H7 (cell line): ENCODE measurements at places on chromosomes 2 and 18.

DNA sequence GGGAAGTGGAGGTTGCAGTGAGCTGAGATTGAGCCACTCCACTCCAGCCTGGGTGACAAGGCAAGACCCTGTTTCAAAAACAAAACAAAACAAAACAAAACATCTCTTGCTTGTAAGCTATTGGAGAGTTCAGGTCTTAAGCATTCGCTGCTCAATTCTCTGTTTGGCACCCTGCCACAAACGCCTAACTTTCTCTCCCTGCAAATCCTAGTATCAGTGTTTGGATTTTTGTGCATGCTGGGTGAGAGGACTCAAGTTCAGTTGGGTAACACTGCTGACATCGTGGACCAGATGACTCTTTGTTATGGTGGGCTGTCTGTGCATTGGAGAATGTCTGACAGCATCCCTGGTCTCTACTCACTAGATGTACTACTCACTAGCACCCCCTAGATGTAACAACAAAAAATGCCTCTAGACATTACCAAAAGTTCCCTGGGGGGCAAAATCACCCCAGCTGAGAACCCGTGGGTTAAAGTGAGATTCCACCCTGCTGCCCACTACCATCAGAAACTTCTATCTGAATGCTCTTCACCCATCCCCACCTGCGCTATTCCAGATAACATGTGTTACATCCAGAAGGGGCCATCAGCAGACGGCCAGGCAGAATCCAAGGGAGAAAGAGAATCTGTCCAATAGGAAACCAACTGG is 50.9 kb downstream of the CACNB4 start:
- DNase-seq = peak; percentile 42

DNA sequence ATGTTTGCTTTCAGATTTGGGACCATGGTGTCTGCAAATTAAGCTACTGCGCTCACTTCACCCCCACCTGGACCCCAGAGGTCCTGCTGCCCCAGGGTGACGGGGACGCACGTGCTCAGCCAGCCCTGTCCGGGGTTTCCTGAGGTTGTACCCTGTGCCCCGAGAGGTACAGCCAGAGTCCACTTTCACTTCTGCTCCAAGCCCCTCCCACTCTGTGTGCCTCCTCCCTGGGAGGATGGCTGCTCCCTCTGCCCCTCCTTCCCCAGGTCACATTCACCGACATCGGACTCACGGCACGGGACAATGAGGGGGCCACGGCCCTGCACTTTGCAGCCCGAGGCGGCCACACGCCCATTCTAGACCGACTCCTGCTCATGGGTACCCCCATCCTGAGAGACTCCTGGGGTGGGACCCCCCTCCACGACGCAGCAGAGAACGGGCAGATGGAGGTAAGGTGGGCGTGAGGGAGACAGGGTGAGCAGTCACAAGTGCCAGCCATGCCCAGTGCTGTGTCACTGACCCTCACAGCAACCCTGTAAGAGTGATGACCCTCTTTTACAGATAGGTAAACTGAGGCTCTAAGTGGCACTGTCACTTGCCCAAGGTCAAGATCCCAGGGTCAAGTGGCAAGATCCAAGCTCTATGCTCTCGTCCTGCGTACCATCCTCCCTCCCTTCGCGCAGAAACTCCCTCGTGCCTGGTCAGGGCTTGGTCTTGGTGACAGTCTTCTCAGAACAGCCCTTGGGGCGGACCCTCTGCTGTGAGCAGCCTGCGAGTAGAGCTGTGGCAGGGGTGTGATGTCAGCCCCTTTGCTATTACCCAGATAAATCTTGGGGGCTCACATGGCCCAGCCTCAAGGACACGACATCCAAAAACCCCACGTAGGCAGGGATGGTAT is 7.6 kb downstream of the ESPNL start:
- peak; percentile 72 for DNase-seq

GRCh38 chr2:58721912-58722591 is 480.9 kb upstream of the FANCL start:
- DNase-seq = no peak

- no peak for DNase-seq
Measured at GRCh38 chr2:127563458-127564428, 28.3 kb downstream of the MYO7B start.
